ENCODE measurements at places on chromosomes 5 and 9. TPM values are rescaled to one million over a fixed set of nuclear protein-coding genes. Genes with fewer than 3 reads are reported as not detected.

DNA sequence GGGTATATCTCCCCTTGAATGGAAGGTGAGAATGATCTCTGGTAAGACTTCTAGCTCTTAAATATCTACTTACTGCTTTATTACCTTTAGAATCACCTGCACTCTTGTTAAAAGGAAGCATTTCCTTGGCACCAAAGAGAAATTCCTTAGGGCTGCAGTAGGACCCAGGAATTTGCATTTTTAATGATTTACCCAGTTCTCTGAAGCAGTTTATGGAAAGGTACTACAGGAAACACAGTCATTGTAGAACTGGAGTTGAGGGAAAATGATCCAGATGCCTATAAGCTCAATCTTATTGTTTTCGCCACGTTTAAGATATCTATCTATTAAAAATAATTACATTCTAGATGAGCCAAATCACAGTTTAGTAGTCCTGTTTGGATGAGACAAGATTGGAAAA is 9.5 kb upstream of the C9 start:
- DNase-seq, result no peak

GRCh38 chr5:92508271-92508670 is 1072.7 kb downstream of the NR2F1-AS1 start:
- DNase-seq, result no peak

DNA sequence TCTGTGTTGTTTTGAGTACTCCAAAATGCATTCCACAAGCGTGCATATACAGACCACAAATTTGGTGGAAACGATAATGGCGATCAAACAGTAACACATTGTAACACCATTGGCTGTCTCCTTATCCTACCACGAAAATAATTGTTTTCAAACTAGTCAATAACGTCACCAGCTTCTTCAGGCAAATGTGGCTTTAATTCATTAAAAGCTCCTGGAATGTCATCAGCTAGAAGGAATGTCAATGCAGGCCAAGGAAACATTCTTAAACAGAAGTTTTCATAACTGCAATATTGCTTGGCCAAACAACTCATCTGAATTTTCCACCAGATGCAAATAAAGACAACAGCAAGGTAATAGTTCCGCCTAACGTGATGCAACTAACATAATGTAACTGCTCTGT is 71.6 kb upstream of the XPA start:
- DNase-seq, result no peak

DNA sequence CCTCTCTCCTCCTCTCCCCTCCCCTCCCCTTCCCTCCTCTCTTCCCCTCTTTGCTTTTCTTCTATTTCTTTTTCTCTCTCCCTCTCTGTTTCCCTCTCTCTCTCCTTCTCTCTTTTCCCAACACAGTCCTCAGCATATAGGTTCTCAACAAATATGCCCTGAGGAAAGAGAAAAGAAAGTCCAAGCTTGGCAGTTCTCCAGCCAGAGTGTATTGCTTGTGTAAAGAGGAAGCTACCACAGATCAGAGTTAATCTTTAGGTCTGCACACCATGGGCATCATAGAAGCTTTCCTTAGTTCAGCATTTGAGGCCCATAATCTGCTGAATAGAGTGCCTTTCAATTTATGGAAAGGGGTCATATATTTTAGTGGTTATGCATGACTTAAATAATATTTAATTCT is 382.8 kb upstream of the WWC1 start:
- DNase-seq, result no peak

DNA sequence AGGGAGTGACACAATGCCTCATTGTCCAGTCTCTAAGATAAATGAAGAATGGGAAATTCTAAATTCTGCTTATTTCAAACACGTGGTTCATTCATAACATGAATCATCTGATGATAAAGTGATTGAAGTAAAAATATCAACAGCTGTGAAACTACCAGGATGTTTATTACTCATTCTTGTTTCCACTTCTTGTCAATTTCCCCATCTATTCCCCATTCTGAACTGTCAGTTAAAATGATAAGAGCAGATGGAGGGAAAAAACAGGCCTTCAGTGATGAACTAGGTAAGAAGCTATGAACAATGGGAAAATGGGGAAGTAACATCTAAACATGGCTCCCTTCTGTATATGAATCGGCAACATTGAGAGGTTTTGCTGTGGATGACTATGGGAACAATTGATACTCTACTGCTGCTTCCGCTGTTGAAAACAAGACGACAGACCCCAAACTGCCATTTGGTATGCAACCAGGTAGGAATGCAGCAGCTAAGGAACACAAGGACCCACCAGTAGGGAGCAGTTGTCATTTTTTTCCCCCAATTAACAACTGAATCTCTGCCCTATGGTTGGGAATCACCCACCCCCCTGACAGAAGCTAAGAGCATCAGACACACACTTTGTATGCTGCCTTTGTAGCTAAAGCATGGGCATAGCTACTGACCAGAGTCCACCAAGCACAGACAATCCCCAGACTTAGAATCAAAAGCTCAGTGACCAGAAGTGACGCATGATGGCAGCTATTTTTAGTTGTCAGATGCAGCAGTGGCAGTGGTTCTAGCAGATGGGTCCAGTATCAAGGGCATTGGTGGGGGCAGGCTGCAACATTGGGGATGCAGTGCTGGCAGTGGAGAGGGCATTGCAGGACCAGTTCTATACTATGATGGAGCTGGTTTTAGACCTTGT is 52.9 kb upstream of the ZNF366 start:
- DNase-seq, result no peak

DNA sequence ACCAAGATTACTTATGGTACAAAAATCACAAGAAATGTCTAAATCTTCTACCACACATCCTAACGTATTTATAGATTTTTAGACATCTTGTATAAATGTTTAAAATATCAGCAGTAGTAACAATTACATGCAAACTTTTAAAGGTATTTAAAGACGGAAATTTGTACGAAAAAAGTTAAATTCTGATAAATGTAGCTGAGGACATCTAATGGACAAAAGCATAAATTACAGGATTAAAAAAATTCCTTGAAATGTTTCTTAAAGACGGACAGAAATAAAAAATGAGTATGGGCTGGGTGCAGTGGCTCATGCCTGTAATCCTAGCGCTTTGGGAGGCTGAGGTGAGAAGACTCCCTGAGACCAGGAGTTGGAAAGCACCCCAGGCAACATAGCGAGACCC is 15.8 kb downstream of the ERCC8 start:
- no peak for DNase-seq

DNA sequence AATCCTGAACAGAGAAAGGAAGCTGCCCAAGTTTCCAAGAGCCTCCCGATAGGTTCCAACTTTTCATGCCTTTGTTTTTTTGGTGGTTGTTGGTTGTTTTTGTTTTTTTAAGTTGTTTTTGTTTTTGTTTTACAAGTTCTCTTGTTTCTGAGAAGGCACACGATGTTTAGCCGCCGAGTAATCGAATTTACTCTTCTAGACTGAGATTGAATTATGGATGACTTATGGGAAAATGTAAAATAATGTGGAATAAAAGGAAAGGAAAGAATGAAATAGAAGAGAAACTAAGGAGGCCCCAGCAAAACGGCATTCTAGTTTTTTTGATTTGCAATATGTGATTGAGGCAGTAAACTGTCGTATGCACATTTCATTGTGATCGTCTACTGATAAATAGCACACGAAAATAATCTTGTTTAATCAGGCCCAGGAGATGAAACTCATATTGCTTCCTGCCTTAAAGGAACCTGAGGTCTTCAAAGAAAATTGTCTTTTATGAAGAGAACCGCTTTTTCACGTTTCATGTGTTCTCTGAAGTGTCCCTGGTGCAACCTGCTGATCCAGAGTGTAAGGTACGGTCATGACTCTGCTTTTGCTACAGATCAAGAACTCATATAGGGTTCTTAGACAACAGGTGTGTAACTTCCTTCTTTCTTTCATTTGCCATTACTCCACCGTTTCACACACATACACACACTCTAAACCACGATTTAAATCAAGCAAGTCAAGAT is 1.3 kb upstream of the GNAQ start:
- no peak for DNase-seq

DNA sequence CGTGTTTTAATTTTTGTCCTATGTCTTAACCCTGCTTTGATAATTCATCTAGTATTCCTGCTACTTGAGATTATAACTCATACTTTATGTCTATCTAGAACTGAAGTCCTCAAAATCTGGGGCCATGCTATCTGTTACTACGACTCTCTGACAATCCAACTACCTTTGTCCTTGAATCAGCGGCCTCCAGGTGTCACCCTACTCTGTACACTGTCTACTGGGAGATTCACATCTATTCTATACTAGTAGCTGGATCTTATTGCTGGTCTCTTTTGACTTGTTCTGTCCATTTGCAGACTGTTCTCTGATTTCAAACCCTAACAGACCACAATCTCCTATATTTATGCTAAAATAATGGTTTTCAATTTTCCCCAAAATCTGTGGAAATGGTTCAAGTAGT is 225.5 kb upstream of the ELAVL2 start:
- no peak for DNase-seq

DNA sequence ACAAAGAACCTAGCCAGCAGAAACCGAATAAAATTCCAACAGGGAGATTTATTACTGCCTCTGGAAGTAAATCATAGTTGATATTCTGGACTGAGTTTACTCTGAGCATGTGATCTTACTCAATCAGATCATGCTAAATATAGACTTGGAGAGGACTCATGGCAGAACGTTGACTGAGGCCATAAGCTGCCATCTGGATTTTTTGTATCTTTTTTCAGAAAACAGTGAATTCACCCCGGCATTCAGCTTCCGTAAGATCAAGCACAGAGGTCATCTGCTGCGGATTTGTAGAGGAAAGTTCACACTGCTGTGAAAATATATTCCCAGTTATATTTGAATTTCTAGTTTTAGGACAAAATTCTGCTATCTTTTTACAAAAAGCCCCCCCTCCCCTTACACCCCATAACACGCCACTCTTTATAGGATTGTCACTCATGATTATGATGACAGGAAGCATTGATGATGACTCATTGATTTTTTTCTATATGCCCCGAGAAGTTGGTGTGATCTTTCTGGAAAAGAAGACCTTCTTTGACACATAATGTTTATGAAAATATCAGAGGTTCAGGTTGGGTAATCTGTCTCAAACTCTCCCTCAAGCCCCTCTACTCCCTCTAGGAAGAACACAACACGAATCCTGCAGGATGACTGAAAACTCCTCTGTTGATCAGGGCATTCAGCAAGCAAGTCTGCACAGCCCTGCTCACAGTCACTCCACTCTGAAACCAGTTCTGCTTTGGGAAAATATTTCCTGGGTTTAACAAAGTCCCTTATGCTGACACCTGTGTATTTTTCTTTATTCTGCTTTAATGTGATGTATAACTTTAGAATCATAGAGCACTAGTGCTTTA is 70.8 kb downstream of the NXNL2 start:
- no peak for DNase-seq

- DNase-seq, result no peak
These were observed 73.4 kb upstream of the BOD1 start for GRCh38 chr5:173689737-173690360.

GRCh38 chr5:68407311-68408239 is 192.0 kb downstream of the PIK3R1 start:
- DNase-seq, result no peak

DNA sequence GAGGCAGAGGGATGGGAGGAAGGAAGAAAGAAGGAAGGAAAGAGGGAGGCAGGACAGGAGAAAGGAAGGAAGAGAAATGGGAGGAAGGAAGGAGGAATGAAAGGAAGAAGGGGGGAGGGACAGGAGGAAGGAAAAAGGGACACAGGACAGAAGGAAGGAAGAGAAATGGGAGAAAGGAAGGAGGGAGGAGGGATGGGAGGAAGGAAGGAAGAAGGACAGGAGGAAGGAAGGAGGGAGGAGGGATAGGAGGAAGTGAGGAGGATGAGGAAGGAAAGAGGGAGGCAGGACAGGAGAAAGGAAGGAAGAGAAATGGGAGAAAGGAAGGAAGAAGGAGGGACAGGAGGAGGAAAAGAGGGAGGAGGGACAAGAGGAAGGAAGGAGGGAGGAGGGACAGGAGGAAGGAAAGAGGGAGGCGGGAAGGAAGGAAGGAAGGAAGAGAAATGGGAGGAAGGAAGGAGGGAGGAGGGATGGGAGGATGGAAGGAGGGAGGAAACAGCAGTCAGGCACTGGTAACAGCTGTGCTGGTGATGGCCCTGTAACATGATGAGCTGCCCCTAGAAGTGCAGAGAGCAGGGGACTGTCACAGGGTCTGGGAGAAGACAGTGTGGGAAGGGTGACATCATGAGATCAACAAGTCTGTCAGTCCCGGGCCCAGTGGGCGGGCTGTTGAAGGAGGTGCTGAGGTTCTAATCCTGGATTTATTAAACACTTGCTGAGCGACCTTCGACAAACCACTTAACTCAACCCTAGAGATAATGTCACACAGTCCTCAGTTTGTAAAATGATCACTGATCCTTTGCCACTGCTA is 10.7 kb upstream of the IRX1 start:
- DNase-seq, result no peak

DNA sequence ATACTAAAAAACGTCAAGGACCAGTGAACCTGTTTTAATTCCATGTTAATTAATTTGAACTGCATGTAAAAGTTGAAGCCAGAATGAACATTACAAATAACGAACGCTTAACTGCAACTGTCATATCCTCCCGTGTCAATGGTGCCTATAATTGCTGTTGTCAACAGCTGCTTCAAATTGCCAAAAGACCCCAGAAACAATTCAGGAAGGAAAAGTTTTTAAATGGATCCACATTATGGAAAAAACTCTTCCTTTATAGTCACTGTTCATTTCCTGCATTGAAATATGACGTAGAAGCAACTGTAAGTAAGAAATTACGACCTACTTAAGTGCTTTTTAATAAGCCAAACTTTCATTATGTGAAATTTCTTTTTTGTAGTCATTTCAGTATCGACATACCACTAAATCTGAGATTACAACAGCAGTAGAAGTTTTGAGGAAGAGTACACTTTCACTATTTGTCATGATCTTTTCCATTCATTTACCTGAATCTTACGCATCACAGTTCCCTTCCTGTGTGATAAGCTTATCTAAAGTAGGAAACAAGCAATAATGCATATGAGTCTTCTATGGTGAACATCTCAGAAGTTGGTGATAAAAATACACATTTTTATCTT is 37.8 kb downstream of the MEF2C start:
- no peak for DNase-seq

DNA sequence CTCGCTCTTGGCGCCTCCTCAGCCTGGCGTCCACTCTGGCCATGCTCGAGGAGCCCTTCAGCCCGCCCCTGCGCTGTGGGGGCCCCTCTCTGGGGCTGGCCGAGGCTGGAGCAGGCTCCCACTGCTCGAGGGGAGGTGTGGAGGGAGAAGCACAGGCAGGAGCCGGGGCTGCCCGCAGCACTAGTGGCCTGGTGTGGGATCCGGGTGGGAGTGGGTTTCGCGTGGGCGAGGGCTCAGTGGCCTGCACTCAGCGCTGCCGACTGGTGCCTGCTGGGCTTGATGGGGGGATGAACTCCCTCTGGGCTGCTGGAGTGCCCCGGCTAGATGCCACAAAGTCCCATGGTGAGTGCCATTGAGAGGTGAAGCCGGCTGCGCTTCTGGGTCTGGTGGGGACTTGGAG is 4.4 kb upstream of the HSPA4 start:
- no peak for DNase-seq

- DNase-seq, result no peak
These were observed 46.7 kb downstream of the GARNL3 start for GRCh38 chr9:127311239-127311741.

GRCh38 chr9:133803028-133803585 is 65.0 kb upstream of the SARDH start:
- no peak for DNase-seq

GRCh38 chr9:137167277-137167746 is 2.5 kb downstream of the LRRC26 start:
- DNase-seq, result no peak

Gene PCDHA7
- 0.55 TPM for total RNA-seq

Gene RASEF
- 1.1 TPM for total RNA-seq

Gene SPINK9
- not detected for total RNA-seq

Gene ARHGEF39
- total RNA-seq, result 1.1 TPM

Gene UNC5A
- not detected for total RNA-seq

Gene ADGRV1
- 1.1 TPM for total RNA-seq

Data from sigmoid colon (tissue), 7 donors.